ENCODE measurements at places on chromosomes 12 and 14.

DNA sequence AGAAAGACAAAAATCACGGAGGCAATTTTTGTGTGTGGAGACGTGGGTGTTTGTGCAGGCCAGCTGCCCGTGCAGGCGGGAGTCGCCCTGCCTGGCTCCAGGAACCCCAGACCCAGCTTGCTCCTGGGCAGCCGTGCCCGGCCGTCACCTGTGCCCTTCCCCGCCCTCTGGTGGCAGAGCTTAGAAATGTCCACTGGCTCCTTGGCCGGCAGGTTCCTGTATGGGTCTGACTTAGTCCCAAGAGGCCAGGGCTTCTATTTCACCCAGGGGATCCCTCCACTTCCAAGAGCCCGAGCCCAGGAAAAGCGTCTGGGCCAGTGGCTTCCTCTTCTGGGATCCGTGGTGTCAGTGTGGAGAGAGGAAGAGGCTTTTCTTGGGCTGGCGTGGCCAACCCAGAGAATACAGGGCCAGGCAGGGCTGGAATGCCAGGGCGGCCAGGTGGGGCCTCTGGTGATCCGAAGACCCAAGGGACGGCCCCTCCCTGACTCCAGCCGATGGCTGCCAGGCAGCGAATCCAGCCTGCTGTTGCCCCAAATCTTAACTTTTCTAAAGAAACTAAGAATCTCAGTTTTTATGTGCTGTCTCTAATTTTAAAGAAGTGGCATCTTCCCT lies 120.9 kb downstream of the TMEM132C start:
- no peak for DNase-seq

GRCh38 chr12:114405519-114406271 lies at the start of gene TBX5:
TBX5 (minus strand) TSS chr12:114406144; CDS start chr12:114403898, 2,246 bp downstream.
- no peak for DNase-seq

DNA sequence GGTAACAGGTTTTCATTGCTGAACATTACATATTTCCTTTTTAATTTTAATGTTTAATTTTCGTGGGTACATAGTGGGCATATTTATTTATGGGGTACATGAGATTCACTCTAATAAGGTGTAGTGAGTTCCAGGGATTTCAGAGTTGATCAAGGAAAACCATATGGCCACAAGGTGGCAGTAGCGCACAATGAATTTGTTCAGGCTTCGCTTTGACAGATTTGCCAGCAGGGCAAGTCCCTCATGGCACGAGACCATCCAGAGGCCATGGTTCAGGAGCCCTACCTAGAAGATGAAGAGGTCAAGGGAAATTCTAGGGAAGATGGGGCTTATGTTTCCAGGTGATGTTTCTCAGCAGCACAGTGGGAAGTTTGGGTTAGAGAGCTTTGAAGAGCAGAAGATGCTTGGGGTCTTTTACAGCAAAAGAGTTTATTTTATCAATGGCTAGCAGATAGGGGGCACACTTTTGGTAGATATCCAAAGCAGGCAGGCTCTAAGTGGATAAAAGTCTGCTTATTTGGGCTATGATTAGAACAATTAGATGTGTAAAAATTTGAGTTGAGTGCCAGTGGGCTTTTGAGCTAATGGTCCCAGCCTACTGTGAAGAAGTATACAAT lies 1004.4 kb downstream of the AACS start:
- no peak for DNase-seq

GRCh38 chr14:96086032-96086431 lies 46.9 kb downstream of the C14orf132 start:
- DNase-seq, result no peak

DNA sequence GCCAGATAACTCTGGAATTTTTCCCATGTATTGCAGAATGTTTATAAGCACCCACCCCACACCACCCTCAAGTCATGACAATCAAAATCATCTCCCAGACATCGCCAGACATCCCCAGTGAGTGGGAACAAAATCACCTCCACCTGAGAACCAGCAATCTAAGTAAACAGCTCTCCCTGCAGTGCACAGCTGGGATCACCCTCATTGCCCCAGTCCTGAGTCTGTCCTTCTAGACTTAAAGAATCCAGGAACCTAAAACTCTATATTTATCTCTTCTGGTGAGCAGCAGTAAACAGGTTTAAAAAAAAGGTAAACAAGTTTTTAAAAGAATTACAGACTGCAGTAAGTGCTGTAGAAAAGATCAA lies 43.3 kb upstream of the CMKLR1 start:
- no peak for DNase-seq

DNA sequence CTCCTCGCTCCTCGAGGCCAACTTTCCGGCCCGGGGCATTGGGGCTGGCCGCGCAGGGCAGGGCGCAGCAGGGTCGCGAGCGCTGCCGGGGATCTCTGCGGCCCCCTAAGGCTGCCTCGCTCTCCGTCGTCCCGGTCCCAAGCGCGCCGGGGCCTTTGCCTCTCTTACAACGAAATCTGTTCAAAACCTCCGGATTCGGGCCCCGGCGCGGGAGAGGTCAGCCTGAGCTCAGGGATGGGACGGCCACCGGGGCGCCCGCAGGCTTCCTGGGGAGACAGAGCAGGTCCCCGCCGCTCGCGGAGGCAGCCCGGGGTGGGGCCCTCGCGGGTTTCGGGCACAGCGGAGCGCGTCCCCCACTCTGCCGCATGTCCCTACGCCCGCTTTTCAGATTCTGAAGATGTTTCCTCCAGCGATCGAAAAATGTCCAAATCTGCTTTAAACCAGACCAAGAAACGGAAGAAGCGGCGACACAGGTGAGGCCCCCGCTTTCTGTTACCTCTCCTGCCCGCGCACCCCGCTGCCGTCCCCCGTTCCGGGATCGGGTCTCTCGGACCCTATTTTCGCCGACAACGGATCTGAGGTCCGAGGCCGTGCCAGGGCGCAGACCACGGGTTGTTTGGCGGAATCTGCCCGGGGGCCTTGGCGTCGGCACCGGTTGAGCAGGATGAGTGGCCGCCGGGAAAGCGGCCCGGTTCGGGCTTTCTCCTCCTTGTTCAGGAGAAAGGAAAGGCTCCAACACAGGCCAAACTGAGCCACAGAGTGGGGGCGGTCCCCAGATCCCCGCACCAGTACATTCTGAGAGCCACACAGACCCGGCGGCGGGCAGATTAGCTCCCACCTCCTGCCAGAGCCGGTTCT lies 1.8 kb downstream of the VSX2 start:
- no peak for DNase-seq

GRCh38 chr12:97316321-97316720 lies 146.3 kb upstream of the RMST start:
- DNase-seq, result no peak

DNA sequence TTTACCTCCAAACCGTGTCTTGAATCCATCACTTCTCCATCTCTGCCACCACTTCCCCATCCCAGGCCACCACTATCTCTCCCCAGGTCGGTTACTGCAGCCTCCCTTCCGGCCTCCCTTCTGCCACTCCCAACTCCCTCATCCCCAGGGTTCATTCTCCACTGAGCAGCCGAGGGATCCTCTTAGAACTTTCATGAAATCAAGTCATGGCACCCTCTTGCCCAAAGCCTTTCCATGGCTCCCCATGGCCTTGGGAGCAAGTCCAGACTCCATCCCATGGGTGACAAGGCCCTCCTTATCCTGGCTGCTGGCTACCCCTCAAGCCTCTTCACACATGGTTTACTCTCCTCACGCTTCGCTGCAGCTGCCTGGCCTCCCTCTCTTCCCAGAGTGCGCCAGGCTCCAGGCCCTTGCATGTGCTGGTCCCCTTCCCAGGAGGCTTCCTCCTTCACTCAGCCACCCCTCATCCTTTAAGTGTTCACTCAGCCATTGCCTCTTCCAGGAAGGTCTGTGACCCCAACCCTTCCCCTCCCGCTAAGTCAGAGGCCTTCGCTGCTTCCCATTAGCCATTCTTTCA lies 17.9 kb upstream of the SH2B3 start:
- no peak for DNase-seq

DNA sequence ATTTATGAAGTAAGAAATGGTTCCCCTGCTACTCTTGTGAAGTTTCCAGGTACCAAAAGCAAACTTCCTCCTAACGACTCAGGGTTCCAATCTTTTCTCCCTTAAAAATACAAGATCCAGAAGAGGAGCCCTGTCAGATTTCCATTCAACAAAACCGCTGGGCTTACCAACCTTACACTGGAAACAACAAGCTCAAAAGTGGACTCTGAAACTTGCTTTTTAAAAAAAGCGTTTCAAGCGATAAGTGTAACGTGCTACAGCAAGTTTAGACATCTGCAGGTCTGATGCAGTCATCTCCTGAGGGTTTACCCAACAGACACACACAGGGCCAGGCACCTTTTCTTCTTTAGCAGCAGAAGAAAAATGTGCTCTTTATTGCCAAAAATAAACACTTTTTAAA lies 6.9 kb upstream of the CREBL2 start:
- no peak for DNase-seq

- no peak for DNase-seq
Measured at GRCh38 chr12:124852329-124852831, 11.3 kb downstream of the SCARB1 start.

DNA sequence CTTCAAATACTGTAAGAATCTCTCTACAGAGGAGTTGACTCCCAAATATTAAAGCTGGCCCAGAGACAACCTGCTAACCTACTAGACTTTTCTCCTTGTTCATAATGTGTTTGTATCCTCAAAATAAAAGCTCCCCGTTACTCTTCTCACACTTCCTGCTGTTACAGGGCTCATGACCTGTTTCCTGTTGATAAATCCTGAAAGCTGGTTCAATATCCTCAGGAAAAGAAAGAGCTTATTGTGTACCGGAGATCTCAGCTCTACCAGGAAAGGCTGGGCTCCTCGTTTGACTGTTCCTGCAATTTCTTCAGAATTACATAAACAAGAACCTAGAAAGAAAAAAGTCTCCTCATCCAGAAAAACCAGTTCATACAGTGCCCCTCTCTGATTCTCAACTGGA lies 30.8 kb downstream of the CLEC1A start:
- no peak for DNase-seq

DNA sequence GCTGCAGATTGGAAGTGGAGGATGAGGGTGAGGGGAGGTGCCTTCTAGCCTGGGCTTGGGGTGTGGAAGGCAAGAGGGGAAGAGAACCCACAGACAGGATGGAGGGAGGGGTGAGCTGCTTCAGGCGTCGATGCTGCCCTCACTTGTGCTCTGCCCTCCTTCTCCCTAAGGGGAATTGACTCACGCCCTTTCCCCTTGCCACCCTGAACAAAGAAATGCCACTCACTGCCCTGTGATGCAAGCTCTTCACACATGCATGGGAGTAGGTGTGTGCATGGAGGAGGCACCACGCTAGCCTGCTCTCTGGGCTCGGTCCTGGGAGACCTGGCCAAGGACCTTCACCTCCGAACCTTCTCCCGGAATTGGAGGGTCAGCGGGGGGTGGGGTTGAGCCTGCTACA lies 35.7 kb upstream of the PRMT8 start:
- DNase-seq, result no peak

DNA sequence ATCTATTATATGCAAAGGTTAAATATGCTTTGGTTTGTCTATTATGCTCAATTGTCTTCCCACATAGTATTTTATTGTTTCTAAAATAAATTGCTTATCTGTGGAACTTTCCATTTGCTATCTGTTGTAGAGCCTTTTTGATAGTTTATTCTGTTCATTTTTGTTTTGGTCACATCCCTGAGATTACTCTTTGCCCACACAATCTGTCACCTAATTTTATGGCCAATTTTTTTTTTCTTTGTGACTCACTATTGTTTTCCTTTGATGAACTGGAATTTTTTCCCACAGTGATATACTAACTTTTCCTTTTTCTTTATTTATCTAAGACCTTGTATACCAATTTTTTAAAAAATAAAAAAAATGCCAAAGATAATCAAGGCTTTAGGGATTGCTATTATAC lies 61.1 kb downstream of the RASSF9 start:
- no peak for DNase-seq

DNA sequence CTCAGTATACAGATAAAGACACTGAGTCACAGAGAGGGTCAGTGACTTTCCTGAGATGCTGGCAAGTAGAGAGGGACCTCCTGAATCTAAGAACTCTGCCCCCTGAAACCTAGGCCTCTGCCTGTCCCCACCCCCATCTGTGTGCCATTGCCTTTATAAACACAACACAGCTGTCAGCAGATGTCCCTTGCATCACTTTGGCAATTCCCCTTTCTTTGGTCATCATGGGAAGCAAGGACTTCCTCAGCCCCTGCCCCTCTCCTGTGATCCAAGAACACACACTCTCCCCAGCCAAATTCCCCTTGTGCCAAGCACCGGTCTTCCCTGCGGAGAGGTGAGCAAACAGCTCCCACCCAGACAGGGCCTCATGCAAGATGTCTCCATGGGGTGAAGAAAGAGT lies 8.3 kb downstream of the TSPAN11 start:
- DNase-seq, result no peak

DNA sequence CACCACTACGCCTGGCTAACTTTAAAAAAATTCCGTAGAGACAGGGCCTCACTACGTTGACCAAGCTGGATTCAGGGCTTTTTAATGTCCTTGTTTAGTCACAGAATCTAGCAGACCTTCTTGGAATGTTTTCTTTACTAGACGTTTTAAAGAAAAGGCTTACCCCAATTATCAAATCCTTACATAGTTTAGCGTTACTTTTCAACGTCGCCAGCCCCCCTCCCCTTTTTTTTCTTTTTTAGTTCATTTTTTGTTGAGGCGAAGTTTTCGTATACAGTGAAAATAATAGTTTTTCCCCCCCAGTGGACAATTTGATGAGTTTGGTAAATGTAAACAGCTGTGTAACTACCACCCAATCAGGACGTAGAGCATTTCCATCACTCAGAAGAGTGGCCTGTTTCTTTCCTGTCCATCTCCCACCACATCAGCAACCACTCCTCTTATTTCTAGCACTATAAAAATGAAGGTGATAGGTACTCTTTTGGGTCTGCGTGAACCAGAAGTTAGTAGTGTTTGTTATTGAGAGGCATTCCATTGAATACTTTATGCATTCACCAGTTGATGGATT lies 753 bp upstream of the DLGAP5 start:
- DNase-seq, result no peak

- DNase-seq, result no peak
Measured at GRCh38 chr12:131764738-131765137, 53.8 kb downstream of the SFSWAP start.

DNA sequence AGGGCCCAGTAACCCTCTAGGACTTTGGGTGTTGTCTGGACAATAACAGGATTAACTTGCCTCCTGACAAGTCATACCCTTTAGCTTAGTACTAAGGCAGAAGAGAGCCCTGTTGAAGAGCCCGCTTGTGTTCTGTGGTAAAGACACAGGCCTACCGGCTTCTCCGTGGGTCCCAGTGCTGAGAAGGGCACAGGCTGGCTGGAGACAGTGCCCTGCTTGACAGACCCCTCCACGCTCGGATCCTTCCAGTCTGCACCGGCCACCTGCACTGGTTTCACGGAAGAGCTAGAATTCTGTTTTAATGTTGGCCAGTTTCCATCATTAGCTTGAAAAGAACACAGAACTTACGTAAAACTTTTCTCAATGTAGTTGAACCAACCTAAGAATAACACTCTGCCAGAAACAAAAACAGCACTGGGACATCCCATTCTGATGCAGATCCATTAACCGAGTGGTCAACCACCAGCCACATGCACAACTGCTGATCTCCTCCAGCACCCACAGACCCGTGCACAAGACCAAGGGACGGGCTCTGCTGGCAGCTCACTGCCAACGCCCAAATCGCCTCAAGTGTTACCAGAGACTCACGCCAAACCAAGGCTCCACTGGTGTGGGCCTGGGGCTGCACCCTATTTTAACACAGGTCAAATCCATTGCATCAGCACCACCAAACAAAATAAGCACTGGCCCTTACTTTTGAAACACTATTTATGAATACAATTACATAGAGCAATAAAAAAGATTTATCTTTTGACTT lies 27.1 kb downstream of the ZFYVE21 start:
- no peak for DNase-seq

Data from NCI-H1048 (cell line).